ENCODE measurements at places on chromosomes 2 and 18.

DNA sequence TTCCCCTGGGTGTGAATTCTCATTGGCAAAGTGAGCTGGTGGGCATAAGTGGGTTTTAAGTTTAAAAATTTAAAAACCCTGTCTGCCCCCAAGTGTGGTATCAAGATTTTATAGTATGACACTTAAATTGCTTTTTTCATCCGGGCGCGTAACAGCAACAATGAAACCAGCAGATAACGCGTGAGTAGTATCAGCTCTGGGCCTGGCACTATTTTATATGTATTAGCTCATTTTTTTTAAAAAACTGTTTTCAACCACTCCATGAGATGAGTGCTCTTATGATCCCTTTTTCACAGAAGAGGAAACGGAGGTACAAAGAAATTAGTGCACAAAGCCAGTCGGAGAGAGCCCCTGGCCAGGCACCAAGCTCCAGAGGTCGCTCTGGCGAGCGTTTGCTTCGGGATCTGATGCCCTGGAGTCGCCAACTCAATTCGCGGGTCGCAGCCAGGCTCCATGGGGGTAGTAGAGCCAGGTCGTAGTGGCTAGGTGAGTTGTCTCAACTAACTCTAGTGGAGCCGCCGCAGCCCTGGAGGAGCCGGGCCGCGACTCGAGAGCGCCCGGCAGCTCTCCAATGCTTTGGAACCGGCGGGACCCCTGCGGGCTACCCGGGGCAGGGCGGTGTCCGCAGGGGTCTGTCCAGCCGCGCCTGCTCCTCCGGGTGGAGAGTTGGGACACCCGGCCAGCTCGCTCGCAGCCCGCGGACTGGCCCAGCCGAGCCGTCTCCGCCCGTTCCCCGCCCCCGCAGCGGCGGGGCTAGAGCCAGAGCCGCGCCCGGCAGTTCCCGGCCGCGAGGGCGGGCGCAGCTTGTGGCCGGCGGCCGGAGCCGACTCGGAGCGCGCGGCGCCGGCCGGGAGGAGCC, at the start of gene IL1R1:
Gene IL1R1, plus strand, starts transcription at position 777 of the 859 bp plus-strand sequence. CDS start 14,979 bp downstream, outside the sequence.
- peak; percentile 77 for DNase-seq

- no peak for DNase-seq
Measured at GRCh38 chr2:190882856-190883582, 2.4 kb downstream of the GLS start.

DNA sequence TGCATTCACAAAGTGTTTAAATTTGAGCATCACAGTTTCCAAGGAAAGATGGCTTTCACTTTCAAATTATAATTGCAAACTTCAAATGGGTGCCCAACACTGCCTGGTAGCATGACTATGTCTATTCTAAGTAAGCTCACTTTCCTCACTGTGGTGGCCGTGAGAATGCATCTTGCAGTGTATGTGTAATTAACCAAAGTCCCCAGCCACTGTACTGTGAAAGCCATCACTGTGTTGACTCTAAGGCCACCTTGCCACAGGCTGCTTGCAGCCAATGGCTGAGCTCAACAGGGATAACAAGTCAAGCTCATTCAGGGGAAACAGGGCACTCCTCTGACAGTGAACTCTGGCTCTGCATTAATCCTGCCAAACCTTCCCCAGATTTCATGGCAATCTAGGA, 43.3 kb upstream of the LGALSL start:
- DNase-seq: no peak

DNA sequence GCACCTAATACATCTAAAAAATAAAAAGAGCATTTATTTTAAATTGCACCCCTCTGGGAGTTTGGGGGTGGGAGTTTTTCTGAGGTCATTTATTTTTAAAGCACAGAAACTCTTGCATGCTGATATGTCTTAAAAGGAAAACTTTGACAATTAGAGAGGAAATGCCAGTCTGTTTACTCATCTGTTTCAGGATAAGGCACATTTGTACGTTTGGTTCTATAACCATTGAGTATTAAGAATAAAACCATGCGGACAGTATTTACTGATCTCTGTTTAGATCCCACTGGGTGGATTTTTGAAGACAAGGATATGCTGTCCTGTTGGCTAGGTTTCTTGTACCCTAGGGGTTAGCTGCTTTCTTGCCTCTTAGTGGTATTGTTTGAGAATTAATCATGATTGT, 122.9 kb downstream of the TANC1 start:
- peak; percentile 82 for DNase-seq

GRCh38 chr18:75053028-75053629, 155.8 kb downstream of the PTGR3 start:
- DNase-seq: no peak

- no peak for DNase-seq
Measured at GRCh38 chr18:45844938-45845337, 19.5 kb downstream of the SIGLEC15 start.

GRCh38 chr2:6214471-6214870, 522.3 kb downstream of the SOX11 start:
- DNase-seq: no peak

DNA sequence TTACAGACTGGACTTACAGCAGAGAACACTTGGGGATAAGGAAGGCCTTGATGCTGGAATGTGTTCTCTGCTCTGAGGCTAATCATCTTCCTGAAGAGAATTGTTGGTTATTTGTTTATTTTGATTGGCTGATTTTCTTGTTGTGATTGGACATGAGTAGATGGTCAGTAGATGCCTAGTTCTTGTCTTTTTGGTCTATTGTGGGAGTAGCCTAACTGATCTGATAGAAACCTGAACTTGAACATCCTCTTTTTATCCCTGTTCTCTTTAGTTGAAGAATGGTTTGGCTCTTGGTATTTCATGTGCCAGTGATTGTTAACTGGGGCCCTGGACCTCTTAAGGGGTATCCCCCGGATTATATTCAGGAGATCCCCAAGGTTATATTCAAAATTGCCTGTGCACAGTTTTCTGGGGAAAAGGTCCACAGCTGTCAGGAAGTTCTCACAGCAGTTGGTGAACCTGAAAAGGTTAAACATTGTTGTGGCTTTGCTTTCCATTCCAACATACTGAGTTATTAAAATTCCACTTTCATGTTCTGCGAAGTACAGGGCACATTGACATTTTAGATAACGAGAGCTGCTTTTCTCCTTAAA, 13.6 kb downstream of the TWSG1 start:
- peak; percentile 47 for DNase-seq

GRCh38 chr18:36527740-36528455, 230.4 kb downstream of the FHOD3 start:
- DNase-seq: no peak

- DNase-seq: no peak
Measured at GRCh38 chr2:47452761-47453160, 49.8 kb downstream of the MSH2 start.

- peak; percentile 93 for DNase-seq
Measured at GRCh38 chr2:234996069-234996940, 44.5 kb downstream of the SH3BP4 start.

GRCh38 chr2:38532366-38532765, 70.4 kb downstream of the HNRNPLL start:
- DNase-seq: no peak

DNA sequence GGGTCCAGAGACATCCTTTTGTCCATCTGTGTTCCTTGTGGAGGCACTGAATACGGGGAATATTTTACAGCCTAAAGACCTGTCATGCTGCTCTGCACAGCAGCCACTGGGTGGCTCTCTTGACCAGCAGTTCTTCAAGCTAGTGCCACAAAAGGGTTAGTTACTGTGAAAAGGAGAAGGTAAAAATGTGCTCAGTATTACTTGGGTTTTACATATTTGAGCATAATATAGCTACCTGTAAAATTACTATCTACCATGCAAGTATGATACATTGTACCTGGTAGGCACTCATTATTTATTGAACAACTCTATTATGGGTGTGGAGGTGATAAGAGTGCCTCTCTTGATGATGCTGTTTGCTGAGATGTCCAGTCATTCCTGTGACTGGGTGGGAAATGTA, 23.6 kb downstream of the FZD5 start:
- peak; percentile 61 for DNase-seq

- no peak for DNase-seq
Measured at GRCh38 chr2:23719716-23720115, 207.2 kb downstream of the ATAD2B start.

DNA sequence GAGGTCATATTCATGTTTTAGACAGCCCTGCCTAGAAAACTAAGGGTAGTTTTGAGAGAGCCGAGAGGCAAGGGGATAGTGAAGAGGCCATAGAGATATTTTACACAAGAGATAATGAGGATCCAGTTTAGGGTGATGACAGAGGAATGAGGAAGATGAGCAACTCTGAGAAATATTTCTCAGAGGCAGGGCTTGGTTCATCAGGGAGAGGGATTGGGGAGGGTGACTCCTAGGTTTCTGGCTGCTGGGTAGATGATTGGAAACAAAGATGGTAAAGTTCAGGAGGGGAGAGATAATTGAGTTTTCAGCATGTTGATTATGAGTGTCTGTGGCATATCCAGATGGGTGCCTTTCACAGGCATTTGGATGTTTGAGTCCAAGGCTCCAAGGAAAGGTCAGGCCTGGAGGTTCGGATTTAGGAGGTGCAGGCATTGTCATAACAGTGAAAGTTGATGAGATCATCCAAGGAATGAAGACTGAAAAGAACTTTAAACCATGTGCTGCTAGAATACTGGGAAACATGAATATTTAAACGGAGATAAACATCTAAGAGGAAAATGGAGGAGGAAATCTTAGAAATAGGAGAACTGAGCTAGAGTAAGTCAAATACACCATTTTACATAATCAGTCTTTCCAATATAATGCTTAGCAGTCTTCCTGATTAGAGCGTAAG, 7.4 kb downstream of the MYL12B start:
- DNase-seq: peak; percentile 77

DNA sequence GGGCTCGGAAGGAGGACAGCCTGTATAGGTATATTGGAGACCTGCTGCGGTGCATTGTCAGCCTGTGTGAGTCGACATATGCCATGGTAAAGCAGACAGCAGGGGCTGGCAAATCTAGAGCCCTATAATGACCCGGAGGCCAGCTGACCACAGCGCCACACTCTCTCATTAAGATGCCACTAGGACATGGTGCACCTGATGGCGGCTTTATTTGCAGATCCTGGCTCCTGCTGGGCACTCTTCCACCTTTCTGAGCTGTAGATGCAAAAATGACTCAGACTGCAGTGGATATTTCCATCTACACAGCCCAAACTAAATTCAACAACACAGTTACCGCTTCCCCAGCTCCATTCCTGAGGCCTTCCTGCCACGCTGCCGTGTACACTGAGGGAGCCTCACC, 389.9 kb downstream of the TNS1 start:
- no peak for DNase-seq

- DNase-seq: no peak
Measured at GRCh38 chr18:38221476-38222100, 656.0 kb upstream of the CELF4 start.

- DNase-seq: peak; percentile 22
Measured at GRCh38 chr18:59109375-59109774, 30.3 kb upstream of the SEC11C start.

DNA sequence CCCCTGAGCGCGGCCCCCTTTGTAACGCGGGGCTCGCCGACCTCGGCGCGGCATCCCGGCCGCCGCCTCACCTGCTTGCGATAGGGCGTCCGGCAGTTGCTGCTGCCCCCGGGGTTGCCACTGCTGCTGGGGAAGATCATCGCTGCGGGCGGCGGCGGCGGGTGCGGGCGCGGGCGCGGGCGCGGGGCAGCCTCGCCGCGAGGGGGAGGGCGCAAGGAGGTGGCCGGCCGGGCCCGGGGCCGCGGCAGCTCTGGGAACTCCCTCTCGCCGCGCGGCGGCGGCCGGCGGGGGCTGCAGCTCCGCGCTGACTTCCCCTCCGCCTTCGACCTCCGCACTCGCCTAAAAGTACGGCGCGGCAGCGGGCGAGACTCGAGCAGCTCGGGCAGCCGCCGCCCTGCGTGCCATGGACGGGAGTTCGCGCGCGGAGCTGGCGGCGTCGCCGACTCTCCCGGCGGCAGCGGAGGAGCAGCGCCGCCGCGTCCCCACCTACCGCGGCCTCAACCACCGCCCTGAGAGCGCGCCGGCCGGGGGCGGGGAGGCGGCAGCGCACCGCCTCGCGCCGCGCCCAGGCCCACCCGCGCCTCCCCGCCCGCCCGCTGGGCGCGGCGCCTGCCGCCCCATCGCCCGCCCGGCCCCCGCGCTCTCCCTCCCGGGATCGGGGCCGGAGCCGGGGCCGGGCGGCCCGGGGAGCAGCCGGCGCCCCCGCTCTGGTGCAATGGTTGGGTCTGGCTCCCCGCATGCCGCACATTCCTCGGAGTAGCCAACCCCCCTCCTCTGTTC, 86.0 kb downstream of the RBMS1 start:
- DNase-seq: peak; percentile 80

GRCh38 chr2:215635788-215636139, 199.9 kb upstream of the FN1 start:
- DNase-seq: peak; percentile 46

DNA sequence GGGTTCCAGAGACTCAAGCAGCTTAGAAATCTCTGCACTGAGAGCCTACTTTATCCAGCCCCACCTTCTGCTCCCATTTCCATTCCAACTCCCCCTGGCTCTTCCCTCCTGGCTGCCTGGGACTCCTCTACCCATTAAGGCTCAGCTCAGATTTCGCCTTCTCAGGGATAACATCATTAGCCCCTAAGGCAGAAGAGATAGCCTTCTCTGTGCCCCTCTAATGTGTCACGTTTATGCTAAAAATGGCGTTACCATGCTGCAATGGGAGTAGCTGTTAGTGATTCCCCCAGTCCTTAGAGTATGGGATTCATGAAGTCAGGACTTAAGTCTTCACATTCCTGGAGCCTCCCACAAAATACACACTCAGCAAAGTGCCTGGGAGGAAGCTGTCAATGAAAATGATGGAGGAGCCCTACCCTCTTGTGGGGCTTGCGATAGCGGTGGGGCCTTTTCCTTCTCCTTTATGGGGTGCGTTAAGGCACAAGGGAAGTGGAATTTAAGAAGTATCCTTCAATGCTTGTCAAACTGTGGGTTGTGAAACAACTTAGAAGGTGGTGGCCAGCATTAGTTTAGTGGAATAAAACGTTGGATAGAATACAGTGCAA, 144.7 kb upstream of the COPS8 start:
- DNase-seq: peak; percentile 23

- DNase-seq: no peak
Measured at GRCh38 chr2:224668123-224668909, 47.8 kb downstream of the CCDC195 start.

DNA sequence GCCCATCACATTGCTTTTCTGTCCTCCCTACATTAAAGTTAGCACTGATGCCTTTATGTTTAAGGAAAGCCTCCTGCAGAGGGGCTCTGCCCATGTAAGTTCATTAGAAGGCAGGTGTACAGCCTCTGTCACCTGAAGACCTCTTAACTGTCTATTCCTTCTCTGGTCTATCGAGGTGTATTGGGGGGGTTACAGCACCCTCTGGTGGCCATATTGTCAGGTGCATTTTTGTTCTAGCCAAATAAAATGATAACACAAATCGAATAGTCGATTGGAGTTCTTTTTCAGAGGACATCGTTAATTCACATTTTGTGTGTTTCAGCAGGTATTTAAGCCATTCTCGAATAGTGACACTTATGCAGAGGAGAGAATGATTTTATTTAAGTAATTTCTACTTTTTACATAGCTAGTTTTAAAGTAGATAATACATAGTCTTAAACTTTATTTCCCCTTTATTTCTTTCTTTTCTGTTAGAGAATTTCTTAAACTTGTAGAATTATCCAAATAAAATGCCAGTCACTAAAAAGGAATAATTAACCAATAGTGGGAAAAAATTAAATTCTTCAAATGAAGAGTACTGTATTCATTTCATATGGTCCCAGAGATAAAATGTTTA, 136.8 kb downstream of the NEDD4L start:
- DNase-seq: peak; percentile 50

GRCh38 chr2:25190536-25190935, 22.2 kb upstream of the POMC start:
- DNase-seq: no peak

All from fibroblast of skin of right biceps (primary cell).